ENCODE measurements at places on chromosomes 1 and 21.

- no peak for DNase-seq
Measured at GRCh38 chr1:179095924-179096323, 14.1 kb downstream of the TOR3A start.

DNA sequence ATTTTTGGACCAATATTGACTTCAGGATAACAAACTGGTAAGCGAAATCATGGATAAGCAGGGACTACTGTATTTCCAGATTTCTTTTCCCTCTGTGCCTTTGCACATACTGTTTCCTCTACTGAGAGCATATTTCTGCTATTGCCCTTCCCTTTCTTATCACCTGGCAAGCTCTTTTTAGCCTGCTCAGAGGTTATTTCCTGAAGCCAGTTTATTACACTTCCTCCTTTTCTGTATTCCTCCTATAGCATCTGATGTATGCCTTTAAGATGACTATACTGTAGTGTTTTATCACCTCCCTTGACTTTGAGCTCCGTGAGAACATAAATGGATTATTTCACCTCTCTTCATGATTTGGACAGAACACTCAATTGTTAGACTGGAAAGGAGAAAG, 49.0 kb downstream of the MAGI3 start:
- no peak for DNase-seq

GRCh38 chr1:56957931-56958330, 7.9 kb downstream of the C8B start:
- no peak for DNase-seq

- no peak for DNase-seq
Measured at GRCh38 chr21:16536643-16537434, 807.1 kb downstream of the USP25 start.

GRCh38 chr1:55314740-55315139, 99.6 kb upstream of the USP24 start:
- no peak for DNase-seq

DNA sequence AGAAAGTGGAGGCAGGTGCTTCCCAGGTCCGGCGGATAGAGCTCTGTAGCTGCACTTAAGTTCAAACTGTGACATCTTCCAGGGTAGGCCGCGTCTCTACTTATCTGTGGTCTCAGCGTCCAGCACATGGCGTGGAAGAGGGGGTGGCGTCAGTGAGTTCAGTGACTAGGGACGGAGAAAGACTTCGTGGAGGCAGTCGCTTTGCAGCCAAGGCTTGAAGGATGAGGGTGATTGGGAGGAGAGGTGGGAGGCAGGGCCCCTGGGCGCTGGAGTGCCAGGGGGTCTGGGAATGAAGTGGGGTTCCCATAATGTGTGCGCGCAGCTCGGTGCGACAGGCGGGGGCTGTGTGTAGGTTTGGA, 444 bp upstream of the AGO1 start:
- no peak for DNase-seq

- no peak for DNase-seq
Measured at GRCh38 chr1:40310983-40311642, 6.0 kb downstream of the COL9A2 start.
